ENCODE measurements at places on chromosomes 2 and 18.

- no peak for DNase-seq
Measured at GRCh38 chr18:2627821-2628276, 27.7 kb upstream of the SMCHD1 start.

GRCh38 chr2:45337481-45337880, 273.6 kb downstream of the SRBD1 start:
- no peak for DNase-seq

GRCh38 chr18:31199190-31199769, 36.6 kb upstream of the DSC1 start:
- DNase-seq: no peak

DNA sequence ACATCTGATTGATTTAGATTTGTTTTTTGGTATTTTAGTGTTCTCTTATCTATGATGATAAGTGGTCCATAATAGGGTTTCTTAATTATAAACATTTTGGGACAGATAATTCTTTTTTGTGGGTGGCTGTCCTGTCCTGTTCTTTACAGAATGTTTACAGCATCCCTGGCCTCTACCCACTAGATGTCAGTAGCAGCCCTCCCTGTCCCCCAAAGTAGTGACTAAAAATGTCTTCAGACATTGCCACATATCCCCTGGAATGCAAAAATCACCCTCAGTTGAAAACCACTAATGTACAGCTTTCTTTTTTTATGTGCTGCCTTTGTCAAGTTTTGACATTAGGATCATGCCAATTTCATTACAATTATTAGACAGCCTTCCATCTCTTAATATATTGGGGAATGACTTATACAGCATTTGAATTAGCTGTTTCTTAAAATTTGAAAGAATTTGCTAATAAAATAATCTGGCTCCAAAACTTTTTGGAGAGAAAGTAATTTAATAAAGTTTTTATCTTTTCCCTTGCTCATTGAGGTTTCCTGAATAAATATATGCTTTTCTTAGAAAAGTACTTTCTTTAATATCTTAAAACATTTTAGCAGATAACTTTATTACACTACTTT, 19.5 kb downstream of the WIPF1 start:
- DNase-seq: no peak

GRCh38 chr2:208311321-208311720, 45.3 kb downstream of the PIKFYVE start:
- no peak for DNase-seq

- DNase-seq: no peak
Measured at GRCh38 chr2:54285451-54285850, 29.4 kb upstream of the TSPYL6 start.

GRCh38 chr2:212249451-212249850, 289.2 kb downstream of the ERBB4 start:
- no peak for DNase-seq

GRCh38 chr18:80229363-80229762, 18.0 kb downstream of the PARD6G start:
- DNase-seq: no peak

DNA sequence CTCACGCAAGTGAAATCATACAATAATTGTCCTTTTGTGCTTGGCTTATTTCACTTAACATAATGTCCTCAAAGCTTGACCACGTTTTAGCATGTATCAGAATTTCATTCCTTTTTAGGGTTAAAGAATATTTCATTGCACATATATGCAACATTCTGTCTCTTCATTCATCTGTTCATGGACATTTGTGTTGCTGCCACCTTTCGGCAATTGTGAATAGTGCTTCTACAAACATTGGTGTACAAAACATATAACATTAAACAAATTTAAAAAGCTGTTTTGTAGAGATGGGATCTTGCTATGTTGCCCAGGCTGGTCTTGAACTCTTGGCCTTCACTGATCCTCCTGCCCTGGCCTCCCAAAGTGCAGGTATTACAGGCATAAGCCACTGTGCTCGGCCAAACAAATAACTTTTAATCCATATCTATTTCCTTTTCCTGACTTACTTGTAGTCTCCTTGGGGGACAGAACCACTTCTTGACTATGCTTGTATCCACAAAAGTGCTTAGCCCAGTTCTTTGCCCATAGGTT, 209.3 kb downstream of the SLC4A3 start:
- no peak for DNase-seq

- no peak for DNase-seq
Measured at GRCh38 chr2:96816836-96817702, 1.0 kb downstream of the CNNM3 start.

- no peak for DNase-seq
Measured at GRCh38 chr2:77831471-77831870, 309.3 kb upstream of the LRRTM4 start.

DNA sequence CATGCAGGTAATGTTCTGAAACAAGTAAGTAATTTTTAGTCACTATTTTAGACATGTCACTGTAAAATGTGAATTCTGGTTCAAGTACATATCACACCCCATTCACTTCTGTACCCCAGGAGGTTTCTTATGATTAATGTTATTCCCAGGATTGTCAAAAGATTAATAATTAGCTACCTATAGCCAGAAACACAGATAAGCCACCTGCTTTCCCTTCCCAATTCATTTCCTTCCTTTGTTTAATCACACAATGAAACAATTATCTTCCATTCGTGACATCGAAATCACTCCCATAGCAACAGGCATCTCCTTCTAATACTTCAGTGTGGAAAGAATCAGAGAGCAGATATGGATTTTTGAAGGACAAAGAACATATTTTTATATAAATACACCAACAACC, 1650.3 kb upstream of the CELF4 start:
- no peak for DNase-seq

GRCh38 chr2:17747684-17748452, 5.7 kb downstream of the SMC6 start:
- DNase-seq: no peak

DNA sequence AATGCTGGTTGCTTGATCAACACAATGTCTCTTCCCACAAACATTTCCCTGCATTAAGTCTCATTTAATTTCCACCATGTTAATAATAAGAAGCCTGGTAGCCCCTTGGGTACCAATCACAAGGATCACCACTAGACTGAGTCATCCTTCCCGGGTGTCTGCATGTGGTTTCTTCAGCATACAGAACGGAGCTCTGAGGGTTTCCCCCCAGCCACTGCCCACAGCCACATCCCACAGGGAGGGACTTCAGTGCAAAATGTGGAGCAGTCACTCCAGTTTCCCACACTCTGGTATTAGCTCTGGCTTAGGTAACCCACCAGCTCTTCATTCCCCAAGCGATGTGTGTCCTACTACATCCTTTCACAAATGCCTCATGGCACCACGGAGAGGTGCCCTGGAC, 42.7 kb upstream of the POLE4 start:
- DNase-seq: no peak

DNA sequence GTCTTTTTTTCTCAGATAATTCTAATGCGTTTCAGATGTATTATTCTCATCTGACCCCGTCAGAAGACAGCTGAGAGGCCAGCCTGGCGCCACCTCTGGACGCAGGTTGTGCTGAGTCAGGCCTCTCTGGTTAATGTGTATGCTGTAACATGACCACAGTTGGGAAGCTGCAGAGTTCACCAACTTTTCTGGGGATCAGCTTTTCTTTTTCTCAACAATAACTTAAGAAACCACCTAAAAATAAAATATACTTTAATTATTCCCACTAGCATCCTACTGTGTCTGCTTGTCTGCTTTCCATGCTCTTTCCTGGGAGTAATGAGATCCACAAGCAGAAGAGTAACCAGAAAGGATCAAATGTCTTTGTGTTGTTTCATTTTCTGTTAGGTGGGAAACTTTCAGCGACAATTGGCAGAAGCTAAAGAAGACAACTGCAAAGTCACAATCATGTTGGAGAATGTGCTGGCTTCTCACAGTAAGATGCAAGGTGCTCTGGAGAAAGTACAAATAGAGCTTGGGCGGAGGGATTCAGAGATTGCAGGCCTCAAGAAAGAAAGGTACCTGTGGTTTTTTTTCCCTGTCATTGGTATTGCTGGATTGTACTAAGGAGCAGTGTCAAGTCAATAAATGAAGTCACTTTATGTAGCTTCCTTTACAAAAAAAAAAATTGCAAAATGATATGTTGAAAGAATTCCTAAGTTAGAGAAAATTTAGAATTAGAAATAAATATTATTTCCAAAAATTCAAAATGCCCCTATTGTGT, 79.8 kb downstream of the CCDC150 start:
- no peak for DNase-seq

GRCh38 chr18:670522-670921, 13.1 kb downstream of the TYMS start:
- DNase-seq: no peak

- DNase-seq: no peak
Measured at GRCh38 chr18:79400591-79401381, 5.1 kb downstream of the NFATC1 start.

DNA sequence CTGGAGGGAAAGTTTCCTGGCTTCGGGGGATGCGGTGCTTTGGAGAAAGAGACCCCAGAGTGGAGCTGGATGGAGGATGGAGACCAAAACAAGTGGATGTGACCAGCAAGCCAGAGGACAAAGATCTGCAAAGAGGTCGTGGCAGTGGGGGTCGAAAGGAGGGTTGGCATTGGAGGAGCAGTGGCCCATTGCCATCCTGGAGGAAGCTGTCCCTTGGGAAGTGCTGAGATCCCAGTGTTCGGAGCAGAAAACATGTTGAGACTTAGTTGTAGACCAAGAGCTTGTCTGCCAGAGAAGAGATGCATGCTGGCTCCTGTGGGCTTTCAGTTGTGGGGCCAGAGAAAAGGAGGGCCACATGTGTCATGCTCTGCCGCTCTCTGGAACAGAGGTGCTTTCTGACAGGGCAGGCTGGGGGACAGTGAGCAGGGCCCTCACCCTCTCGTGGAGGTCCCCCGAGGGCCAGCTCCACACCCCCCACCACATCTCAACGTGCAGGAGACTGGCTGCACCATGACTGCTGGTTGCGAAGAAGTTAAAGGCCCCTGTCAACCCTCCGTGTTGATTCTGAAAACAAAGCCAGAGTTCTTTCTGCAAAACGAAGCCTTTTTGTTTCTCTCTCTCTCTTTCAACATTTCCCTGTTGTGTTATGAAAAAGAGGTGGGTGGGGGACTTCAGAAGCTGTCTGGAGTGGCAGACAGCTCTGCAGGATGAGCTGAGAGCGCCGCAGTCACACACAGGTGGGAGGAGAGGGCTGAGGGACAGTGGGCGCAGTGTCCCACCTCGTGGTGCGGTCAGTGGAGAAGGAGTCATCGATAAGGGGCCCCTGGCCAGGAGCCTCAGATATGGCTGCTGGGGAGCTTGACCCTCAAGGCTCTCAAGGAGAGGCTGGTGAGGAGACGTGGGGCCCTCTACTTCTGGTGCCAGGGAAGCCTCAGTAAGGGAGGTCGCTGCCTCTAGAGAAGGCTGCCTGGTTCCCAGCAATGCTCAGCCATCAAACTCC, 77.6 kb upstream of the BCL2L11 start:
- no peak for DNase-seq

GRCh38 chr2:141048951-141049350, 1081.9 kb downstream of the LRP1B start:
- no peak for DNase-seq

DNA sequence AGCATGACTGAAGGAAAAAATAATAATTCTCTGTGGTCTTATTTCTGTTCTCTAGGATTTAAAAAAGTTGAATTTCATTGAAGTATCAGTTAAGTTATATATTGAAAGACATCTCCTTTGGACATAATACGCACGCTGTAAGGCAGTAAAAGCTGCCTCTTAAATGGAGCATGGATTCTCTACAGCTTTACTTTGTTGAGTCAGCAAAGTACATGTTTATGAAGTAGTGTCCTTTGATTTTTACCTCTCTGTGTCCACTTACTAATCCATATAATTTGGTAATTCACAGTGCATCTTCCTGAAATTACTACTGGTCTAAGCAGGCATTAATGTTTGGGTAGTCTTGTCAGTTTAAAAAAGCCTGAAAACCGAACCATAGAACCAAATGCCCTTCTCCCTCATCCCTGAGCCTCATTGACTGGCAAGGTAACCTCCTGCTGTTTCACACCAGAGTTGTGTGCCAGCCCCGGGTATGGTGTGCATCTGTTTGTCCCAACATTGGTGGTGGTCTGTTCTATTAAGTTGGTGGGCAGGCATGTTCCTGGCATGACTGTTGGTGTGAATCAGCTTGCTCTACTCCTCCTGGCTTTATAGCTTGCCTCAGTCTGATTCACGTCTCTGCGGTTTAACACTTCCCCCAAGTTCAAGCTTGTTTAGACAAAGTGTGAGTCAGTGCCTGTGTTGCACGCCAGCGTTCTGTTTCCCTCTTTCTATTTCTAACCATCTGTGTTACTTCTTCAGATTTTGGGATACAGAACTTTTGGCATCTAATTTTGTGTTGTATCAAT, 71.0 kb upstream of the ITM2C start:
- DNase-seq: no peak

DNA sequence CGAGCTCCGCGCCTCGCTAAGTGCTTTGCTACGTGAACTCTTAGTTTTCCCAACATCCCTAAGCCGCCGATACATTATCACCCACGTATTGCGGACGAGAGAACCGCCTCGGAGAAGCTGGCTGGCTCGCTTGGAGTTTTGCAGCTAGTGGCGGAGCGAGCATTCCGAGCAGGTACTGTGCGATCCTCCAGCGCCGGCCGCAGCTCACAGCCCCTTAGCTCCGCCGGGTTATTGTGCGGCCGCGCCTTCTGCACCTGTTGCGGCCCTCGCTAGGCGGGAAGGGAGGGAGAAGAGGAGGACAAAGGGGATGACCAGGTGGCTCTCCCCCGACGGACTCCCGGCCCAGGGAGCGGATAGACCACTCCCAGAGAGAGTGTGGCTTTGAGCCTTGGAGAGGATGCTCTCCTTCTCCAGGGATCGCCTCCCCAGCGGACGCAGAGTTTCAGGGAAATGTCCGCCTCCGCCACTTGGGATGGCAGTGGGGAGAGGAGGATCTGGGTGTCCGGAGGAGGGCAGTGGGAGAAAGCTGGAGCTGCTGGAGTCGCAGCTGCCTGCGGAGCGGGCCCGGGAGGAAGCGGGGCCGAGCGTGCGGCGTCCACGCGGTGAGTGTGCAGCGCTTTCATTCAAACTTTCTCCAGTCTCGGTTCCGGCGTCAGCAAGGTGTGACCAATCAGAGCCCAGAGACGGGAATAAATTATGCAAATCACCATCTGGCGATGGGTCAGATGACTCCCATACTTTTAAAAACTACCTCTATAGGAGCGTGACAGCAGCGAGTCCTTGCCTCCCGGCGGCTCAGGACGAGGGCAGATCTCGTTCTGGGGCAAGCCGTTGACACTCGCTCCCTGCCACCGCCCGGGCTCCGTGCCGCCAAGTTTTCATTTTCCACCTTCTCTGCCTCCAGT, at the start of gene LIPG:
Gene LIPG, plus strand, starts transcription at position 769 of the 905 bp plus-strand sequence. CDS start 252 bp downstream, outside the sequence.
- DNase-seq: no peak

- DNase-seq: no peak
Measured at GRCh38 chr2:141828761-141829160, 302.1 kb downstream of the LRP1B start.

- DNase-seq: no peak
Measured at GRCh38 chr2:86048383-86048701, 57.3 kb downstream of the POLR1A start.
